Astrocyte (in vitro differentiated cells and primary cell): ENCODE measurements at places on chromosomes 7 and 10. TPM values are rescaled to one million over a fixed set of nuclear protein-coding genes. Genes with fewer than 3 reads are reported as not detected.

The RALA gene
- total RNA-seq: 68.6 and 70.2 TPM in 2 replicates

- no peaks in the 10 kb centered on the region for H3K36me3 ChIP-seq
- no peak overlapping the region for H3K27ac ChIP-seq
- DNase-seq: no peak
- no peak overlapping the region for H3K4me3 ChIP-seq
Measured at GRCh38 chr10:119461380-119461779, 81.1 kb downstream of the RGS10 start.

DNA sequence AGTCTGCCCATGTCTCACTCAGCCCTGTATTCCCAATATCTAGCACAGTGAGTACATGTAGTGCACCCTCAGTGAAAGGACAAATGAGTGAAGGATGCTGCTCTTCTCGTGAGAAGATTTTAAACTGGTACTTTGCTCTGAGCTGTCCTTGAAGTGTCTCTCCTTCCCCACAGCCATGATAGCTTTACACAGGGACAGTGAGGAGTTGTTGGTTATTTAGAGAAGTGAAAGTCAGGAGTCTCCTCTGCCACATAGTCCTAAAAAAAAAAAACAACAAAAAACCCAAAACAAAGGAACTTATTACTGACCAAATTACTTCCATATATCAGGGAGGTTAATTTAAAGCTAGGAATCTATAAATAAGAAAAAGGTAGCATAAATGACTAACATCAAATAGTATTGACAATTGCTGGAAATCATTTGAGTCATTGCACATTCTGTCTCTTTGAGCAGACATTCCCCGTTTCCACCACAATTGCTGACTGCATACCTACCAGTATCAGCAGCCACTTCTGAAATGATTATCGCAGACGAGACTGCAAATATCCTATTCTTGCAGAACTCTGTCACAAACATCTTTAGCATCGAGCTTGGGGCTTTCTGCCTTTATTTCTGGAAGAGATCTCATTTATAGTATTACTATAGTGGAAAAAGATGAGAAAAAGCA lies 202.1 kb downstream of the PTEN start:
- no peak overlapping the region for H3K4me3 ChIP-seq
- H3K36me3 ChIP-seq: no peaks in the 10 kb centered on the region
- no peaks in the 10 kb centered on the region for H3K27me3 ChIP-seq
- DNase-seq: peak; percentile 37
- peaks cover 13% of the 10 kb centered on the region for H3K4me1 ChIP-seq

GRCh38 chr7:84848219-84848973 lies 338.5 kb downstream of the SEMA3D start:
- H3K27me3 ChIP-seq: no peaks in the 10 kb centered on the region
- no peak overlapping the region for H3K4me3 ChIP-seq
- no peaks in the 10 kb centered on the region for H3K36me3 ChIP-seq
- H3K4me1 ChIP-seq: no peaks in the 10 kb centered on the region
- H3K27ac ChIP-seq: no peak overlapping the region
- DNase-seq: no peak

- peak overlapping the region; percentile 77 for H3K27ac ChIP-seq
- H3K4me3 ChIP-seq: peak overlapping the region; percentile 9
- no peaks in the 10 kb centered on the region for H3K27me3 ChIP-seq
Measured at GRCh38 chr7:55109404-55110167, 90.8 kb downstream of the EGFR start.

- no peak for DNase-seq
- no peaks in the 10 kb centered on the region for H3K4me1 ChIP-seq
- peaks cover 3% of the 10 kb centered on the region for H3K27me3 ChIP-seq
- H3K27ac ChIP-seq: no peak overlapping the region
Measured at GRCh38 chr7:27424749-27425148, 182.1 kb downstream of the EVX1 start.

DNA sequence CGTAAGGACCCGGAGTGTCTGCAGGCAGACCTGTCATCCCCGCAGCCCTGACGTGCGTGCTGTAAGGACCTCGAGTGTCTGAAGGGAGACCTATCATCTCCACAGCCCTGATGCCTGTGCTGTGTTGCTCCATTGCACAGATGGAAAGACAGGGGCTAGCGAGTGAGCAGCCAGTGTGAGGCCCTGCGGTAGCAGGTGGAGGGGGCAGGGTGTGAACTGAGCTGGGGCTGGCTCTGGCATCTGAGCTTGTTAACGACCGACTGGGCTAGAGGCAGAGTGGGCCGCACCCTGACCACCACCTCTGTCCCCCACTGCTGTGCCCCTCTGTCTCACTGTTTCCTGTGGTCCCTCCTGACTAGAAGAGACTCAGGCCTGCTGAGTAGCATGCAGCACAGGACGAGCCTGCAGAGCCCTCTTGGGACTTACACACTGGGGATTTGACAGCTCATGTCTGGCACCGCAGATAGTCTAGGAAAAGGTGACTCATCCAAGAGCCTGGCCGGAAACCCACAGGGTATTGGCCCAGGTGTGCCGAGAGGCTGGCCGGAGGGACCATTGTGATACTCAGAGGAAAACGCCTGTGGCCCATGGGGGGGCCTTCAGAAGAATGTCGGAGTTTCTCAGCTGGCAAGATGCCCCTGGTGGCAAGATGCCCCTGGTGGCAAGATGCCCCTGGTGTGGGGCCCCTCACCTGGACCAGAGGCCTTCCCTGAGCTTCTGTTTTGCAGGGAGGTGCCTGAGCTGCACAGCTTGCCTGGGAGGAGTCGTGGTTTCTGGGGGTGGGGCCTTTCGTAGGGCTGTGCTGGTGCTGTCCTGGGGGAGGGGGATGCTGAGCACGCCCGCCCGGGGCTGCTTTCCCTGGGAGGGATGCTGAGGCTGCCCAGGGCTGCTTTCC lies 34.3 kb downstream of the INPP5A start:
- peak; percentile 85 for DNase-seq
- H3K4me1 ChIP-seq: peaks cover 44% of the 10 kb centered on the region
- H3K27ac ChIP-seq: peak overlapping the region; percentile 54
- H3K27me3 ChIP-seq: no peaks in the 10 kb centered on the region
- no peak overlapping the region for H3K4me3 ChIP-seq

DNA sequence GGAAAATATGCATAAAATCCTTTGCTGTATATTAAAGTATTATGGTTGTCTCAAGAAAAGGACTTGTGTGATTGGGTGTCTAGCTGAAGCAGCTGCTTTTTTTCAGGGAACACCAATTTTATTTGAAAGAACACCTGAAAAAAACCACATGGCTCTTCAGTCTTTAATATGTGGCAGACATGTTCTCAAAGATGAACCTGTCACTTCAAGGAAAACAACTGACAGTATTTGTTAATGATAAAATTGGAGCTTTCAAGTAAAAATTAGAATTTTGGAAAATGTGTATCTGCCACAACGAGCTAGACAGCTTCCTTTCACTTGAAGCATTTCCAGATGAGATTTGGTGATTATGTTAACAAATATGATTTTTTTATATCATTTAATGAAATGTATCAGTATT lies 59.3 kb downstream of the INHBA start:
- no peak for DNase-seq
- no peak overlapping the region for H3K27ac ChIP-seq
- H3K36me3 ChIP-seq: no peaks in the 10 kb centered on the region
- no peaks in the 10 kb centered on the region for H3K4me1 ChIP-seq

DNA sequence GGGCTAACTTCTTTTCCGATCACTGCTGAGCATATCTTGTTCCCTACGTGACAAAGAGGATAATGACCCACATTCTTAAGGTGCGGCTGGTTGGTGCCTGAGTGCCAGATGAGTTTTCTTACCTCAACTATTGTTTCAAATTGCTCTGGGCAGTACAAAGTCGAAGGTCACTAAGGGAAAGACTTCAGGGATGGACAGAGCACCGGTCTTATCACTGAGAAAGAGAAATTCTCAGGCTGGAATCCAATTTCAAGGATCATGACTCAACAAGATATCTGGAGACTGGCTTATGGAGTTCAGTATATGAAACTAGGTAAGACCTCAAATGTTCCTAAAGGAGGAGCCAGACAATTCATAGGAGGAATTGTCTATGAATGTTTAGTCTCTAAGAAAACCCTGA lies 780.3 kb downstream of the SUGCT start:
- DNase-seq: peak; percentile 61
- H3K27ac ChIP-seq: no peak overlapping the region
- peaks cover 9% of the 10 kb centered on the region for H3K4me1 ChIP-seq
- no peaks in the 10 kb centered on the region for H3K36me3 ChIP-seq
- H3K4me3 ChIP-seq: no peak overlapping the region

DNA sequence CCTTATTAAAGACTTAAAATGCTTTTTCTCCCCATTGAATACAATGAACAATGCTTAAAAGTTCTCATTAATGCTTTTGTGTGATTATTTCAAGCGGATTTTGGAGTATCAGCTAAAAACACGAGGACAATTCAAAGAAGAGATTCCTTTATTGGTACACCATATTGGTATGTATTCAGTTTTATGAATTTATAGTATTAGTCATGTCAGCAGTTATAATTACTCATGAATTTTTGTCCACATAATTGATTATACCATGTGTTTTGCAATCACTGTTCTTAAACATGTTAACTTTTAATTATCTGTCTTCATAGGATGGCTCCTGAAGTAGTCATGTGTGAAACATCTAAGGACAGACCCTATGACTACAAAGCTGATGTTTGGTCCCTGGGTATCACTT lies 31.9 kb downstream of the SLK start:
- DNase-seq: no peak
- no peaks in the 10 kb centered on the region for H3K4me1 ChIP-seq
- H3K27me3 ChIP-seq: no peaks in the 10 kb centered on the region
- peaks cover 31% of the 10 kb centered on the region for H3K36me3 ChIP-seq
- H3K27ac ChIP-seq: no peak overlapping the region

DNA sequence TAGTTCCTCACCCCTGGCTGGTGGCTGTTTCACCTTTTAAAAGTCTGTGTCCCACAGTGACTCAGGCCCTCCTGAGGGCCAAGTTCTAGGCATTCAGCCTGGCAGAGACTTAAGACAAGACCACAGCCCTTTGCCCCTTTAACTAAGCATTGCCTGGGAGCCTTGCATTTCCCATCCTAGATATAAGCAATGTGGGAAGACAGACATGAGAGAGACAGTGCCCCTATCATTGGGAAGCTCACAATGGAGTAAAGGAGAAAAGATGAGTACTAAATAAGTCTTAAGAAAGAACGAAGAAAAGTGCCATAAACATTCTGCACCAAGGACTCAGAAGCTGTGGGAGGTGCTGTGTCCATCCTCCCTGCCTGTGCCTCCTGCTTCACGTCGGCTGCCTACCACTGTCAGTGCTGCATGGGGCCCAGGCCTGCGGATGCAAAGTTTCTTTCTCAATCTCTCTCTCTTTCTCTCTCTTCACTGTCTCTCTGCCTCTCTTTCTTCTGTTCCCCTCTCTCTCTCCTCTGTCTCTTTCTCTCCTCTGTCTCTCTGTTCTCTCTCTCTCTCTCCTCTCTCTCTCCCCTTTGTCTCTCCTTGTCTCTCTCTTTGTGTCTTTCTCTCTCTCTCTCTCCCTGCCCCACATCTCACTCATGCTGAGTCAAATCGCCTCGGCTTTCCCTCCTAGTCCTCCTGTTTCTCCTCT lies 21.5 kb downstream of the GPRIN2 start:
- H3K4me1 ChIP-seq: peaks cover 4% of the 10 kb centered on the region
- H3K4me3 ChIP-seq: no peak overlapping the region
- H3K36me3 ChIP-seq: no peaks in the 10 kb centered on the region
- H3K27ac ChIP-seq: no peak overlapping the region
- no peak for DNase-seq
- peaks cover 25% of the 10 kb centered on the region for H3K27me3 ChIP-seq

GRCh38 chr10:113222207-113222606 lies 272.2 kb downstream of the TCF7L2 start:
- H3K27ac ChIP-seq: no peak overlapping the region
- H3K4me3 ChIP-seq: no peak overlapping the region
- peaks cover 10% of the 10 kb centered on the region for H3K27me3 ChIP-seq
- H3K36me3 ChIP-seq: no peaks in the 10 kb centered on the region
- DNase-seq: no peak
- peaks cover 10% of the 10 kb centered on the region for H3K4me1 ChIP-seq

DNA sequence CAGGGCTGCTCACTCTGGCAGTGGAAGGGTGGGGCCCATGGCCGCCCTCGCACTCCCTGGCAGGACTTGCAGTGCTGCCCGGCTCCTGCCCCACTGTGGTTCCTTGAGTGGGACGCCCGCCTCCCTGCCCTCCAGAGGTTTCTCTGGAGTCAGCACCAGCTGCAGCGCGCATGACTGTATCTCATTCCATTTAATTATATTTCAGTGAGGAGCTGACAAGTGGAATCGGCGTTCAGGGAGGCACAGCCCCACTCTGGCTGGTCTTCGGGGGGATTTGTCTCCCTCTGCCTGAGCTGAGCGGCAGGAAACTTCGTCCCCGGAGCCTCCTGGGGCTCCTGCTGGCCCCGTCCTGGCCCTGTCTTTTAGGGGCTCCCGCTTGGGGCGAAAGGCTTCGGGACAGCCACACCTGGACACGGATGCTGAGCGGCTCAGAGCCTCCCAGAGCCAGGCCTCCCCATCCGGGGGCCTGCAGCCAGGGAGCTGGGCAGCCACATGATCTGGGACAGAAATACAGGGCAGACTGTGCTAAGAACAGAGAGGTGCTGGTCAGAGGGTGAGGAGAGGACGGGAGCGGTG lies 75.3 kb upstream of the NKX6-2 start:
- DNase-seq: no peak
- no peak overlapping the region for H3K4me3 ChIP-seq
- H3K4me1 ChIP-seq: no peaks in the 10 kb centered on the region
- H3K36me3 ChIP-seq: no peaks in the 10 kb centered on the region
- peaks cover 2% of the 10 kb centered on the region for H3K27me3 ChIP-seq
- no peak overlapping the region for H3K27ac ChIP-seq

The OR6V1 gene
- not detected in 2 replicates for total RNA-seq

The ASB10 gene
- not detected in 2 replicates for total RNA-seq

GRCh38 chr7:78247910-78248689 lies 449.5 kb downstream of the PHTF2 start:
- H3K27ac ChIP-seq: no peak overlapping the region
- no peak for DNase-seq
- no peaks in the 10 kb centered on the region for H3K4me1 ChIP-seq
- no peaks in the 10 kb centered on the region for H3K36me3 ChIP-seq
- H3K27me3 ChIP-seq: no peaks in the 10 kb centered on the region

The AOC1 gene
- total RNA-seq: not detected in 2 replicates

DNA sequence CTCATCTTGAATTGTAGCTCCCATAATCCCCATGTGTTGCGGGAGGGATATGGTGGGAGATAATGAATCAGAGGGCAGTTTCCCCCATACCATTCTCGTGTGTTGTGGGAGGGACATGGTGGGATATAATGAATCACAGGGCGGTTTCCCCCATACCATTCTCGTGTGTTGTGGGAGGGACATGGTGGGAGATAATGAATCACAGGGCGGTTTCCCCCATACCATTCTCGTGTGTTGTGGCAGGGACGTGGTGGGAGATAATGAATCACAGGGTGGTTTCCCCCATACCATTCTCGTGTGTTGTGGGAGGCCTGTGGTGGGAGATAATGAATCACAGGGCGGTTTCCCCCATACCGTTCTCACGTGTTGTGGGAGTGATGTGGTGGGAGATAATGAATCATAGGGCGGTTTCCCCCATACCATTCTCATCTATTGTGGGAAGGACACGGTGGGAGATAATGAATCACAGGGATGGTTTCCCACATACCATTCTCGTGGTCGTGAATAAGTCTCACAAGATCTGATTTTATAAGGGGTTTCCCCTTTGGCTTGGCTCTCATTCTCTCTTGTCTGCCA lies 271.0 kb downstream of the MAD1L1 start:
- no peaks in the 10 kb centered on the region for H3K36me3 ChIP-seq
- peak; percentile 98 for DNase-seq
- peak overlapping the region; percentile 91 for H3K27ac ChIP-seq
- no peak overlapping the region for H3K4me3 ChIP-seq

The NUTM2B gene
- 0.70 TPM in 1 of 2 replicates, not detected in the other for total RNA-seq

The TRPV5 gene
- total RNA-seq: not detected in 2 replicates

The C10orf62 gene
- not detected in 2 replicates for total RNA-seq

The ZSCAN25 gene
- total RNA-seq: 13.3 and 14.6 TPM in 2 replicates
